Activated CD8-positive, alpha-beta memory T cell treated with anti-CD3 and anti-CD28 coated beads, Interleukin-2, amount 50 U/mL, for 4 hours (primary cell): ENCODE measurements at places on chromosomes 16 and 17.

- no peak for DNase-seq
These were observed 22.5 kb downstream of the NPRL3 start for GRCh38 chr16:116015-116414.

GRCh38 chr16:85101956-85102630 lies 10.2 kb downstream of the CIBAR2 start:
- DNase-seq: no peak

DNA sequence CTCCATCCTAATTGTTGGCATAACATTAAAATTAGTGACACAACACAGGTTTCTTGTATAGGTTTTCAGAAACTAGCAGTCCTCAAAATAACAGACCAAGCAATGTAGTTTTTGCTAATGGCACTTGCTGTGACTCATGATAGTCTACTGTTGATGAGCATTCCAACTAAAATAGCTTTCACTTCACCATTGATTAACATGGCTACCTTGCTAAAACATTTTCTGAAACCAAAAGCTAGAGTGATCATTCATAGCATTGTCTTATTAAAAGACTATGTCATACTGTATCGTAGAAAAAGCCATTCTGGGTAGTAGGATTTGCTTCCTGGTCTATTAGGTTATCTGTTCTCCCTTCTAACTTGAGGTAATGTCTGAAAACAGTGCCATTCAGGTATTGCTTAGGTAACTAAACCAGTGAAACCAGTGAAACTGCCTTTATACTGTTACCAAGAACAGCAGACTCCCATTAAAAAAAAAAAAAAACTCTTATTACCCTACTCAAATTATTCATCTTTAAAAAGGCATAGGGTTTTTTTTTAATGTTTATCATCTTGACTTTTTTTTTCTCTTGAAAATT lies 2.5 kb upstream of the CLTC start:
- DNase-seq: no peak

GRCh38 chr17:48883171-48883570 lies 9.4 kb upstream of the ATP5MC1 start:
- no peak for DNase-seq

DNA sequence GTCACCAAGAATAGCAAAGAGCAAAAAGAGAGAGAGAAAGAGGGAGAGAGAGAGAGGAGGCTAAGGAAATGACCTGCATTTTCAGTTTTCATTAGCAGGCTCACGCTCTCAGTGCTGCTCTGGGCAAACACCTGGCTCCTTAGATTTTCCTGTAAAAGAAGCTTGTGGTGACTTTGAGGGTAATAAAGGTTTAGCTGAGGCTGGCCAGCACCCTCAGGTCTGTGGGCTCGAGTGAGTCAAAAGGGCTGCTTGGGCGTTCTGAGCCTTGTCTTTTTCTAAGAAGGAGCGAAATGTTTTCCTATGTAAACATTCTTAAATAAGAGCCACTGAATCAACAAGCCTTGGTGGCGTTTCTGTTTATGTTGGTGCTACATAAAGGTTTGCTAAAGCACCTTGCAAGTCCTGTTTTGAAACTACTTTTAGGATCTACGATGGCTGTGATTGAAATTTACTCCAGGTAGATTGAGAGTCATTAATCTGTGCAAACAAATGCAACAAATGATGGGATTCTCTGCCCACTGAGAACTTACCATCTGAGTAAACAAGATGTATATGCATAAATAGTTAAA lies 38.8 kb downstream of the SHISA6 start:
- no peak for DNase-seq

DNA sequence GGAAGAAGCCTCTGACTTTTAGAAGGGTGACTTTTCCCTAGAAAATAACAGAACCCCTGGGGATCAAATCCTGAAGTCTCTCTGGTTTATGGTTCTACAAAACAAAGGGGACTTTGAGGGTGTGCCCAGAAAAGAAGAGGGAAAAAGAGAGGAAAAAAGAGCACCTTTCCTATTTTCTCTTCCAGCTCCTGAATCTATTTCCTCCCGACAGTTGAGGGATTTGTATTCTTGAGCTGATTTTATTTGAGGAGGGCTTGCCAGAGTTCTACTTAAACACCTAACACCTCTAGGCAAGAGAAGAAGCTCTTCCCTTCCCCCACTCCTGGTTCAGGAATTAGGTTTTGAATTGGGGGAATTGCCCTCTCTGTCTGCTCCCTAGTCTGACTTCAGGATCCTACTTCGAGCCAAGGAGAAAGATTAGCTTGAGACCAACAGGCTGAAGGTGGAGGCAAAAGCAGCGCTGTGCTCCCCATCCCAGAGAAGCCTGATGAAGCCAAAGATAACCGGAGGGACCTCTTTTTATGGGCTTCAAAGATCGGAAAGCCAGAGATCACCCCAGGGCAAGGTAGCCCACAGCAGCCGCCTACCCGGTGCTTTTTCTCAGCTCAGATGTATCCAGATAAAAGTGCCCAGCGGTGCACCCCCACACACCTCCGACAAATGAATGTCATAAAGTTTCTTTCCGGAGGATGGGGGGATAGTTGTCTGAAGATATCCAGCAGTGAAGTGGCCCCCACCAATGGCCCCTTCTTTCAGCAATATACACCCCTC lies 796 bp downstream of the HOXB3 start:
- no peak for DNase-seq

DNA sequence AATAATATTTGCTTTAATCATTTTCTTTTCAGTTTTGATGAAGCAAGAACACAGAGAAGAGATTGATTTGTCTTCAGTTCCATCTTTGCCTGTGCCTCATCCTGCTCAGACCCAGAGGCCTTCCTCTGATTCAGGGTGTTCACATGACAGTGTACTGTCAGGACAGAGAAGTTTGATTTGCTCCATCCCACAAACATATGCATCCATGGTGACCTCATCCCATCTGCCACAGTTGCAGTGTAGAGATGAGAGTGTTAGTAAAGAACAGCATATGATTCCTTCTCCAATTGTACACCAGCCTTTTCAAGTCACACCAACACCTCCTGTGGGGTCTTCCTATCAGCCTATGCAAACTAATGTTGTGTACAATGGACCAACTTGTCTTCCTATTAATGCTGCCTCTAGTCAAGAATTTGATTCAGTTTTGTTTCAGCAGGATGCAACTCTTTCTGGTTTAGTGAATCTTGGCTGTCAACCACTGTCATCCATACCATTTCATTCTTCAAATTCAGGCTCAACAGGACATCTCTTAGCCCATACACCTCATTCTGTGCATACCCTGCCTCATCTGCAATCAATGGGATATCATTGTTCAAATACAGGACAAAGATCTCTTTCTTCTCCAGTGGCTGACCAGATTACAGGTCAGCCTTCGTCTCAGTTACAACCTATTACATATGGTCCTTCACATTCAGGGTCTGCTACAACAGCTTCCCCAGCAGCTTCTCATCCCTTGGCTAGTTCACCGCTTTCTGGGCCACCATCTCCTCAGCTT lies 45.0 kb downstream of the ESRP2 start:
- DNase-seq: no peak

DNA sequence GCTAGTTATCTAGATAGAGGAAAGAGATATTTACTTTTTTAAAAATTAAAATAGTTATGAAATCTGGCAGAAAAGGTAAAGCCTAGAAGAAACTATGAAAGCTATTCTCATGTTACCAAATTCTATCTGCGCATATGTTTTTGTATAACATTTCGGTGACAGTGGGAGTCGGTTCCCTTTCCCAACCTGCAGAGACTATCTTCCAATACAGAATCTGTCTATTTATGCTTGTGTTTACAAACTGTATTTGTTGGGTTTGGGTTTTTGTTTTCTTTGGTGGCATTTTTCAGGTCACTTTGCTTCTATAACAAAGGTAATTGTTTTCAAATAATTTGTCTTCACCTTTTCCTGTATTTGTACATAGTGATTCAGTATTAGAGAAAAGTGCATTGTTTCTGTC lies 69.8 kb downstream of the YPEL2 start:
- no peak for DNase-seq

DNA sequence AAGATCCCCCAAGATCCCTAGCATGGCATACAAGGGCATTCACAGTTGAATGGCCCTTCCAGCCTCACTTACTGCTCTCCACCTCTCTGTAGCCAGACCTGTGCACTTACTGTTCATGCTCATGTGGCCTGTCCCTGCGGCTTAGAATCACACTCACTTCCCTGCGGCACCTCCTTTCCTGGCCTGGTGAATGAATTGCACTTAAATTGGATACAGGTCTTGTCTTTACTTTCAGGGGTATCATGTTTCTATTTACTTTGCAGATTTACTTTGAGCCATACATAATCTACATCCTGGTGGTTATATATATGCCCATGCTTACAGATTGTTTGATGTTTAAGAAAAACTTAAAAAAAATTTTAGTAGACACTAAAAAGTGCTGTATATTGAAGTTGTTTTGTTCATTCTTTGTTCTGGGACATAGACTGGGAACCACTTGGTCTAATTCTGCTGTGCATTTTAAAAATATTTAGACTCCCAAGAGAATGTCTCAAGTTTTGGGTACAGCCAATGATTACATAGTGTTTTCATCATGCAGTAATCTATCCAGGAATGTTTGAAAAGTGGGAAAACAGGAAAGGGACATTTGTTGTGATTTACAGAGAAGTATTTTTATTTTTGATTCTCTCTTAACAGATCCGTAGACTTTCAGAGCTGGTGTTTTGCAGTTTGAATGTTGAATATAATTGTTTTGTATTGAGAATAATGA lies 63.9 kb downstream of the NUP88 start:
- no peak for DNase-seq

GRCh38 chr17:8376271-8377067 lies at the start of gene KRABD2:
TSS of gene KRABD2 (minus strand) at chr17:8376704.
- peak; percentile 91 for DNase-seq

DNA sequence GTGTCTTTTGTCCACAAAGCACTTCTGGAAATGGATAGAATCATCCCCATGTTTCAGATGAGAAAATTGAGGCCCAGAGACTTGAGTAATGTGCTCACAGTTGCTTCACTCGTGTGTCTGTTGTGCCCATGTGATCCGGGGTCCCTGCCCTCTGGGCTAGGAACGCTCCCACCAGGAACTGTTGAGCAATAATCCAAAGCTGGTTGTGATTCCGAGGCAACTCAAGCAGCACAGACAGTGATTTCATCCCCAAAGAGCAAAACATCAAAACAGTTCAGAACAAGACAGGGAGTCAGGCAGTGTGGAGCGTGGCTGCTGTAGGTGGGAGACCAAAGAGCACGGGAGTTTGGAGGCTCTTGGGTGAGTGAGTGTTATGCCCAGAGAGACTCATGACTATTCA lies 205.0 kb upstream of the ASIC2 start:
- DNase-seq: no peak

- DNase-seq: no peak
These were observed 8.5 kb downstream of the HS3ST6 start for GRCh38 chr16:1909561-1910231.

DNA sequence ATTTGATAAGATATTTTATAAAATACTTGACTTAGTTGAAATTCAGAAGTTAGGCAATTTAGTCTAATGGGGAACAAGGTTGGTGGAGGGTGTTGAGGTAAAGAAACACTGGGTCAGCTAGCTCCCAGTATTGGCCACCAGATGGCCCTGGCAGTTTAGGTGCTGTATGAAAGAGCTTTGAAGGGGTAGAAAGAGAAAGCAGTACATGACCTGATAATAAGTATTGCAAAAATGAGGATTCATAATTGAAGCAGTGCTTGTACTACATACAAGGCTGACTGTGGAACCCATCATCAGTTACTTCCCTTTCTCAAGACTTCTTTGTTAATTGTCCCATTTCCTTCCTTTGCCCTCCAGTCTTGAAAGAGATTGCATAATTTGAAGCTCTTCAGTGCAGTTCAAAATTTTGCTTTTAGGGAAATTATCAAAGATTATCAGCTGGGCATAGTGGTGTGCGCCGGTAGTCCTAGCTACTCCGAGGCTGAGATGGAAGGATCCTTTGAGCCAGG lies 29.4 kb downstream of the TANC2 start:
- no peak for DNase-seq

DNA sequence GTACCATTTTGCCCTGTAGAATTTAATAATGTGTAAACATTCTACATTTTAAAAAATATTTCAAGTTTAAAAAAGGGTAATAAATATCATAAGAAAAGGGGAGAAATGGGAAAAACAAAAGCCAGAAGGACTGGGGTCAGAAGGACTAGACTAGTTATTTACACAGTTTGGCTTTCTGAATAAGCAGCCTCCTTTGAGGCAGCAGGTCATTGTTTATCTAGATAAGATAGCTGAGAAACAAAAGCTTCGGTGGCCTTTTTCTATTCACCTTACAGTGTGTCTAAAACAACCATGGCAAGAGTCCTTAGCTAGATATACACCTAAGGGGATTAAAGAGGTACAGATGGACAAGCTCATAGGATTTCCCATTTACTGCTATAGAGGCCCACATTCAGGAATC lies 396.5 kb upstream of the PMFBP1 start:
- DNase-seq: no peak

DNA sequence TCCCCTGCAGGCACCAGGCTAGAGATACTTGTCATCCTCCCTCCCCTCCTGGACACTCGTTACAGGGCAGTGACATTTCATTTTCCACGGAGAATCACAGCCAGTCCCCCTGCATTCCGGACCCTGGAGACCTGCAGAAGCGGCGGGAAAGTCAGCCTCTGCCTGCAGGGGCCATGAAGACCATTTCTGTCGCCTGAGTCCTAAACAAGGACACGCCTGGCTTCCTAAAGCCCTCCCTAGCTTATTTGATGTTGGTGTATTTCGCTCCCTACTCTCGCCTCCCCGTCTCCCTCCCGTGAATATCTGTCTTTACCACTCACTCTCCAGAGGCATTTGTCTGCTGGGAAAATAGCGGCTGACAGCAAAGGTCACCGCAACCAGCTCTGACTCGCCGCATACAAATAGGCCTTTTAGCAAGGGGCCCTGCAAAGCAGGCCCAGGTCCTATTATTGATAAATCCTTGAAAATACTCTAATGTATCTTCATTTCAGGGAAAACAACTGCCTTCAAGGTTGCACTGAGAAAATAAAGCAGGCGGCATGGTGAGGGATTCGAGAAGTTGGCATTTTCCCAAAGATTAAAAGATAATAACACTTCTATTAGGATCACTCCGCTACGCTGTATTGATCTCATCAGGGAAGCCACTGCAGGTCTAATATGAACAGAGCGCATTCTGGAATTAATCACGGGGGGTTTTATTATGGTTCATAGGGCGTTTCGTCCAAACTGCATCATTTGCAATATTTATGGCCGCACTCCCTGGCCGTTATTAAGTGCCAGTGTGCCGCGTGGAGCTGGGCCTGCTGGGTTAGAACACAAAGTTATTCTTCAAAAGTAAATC lies 447.1 kb upstream of the CDH5 start:
- no peak for DNase-seq

DNA sequence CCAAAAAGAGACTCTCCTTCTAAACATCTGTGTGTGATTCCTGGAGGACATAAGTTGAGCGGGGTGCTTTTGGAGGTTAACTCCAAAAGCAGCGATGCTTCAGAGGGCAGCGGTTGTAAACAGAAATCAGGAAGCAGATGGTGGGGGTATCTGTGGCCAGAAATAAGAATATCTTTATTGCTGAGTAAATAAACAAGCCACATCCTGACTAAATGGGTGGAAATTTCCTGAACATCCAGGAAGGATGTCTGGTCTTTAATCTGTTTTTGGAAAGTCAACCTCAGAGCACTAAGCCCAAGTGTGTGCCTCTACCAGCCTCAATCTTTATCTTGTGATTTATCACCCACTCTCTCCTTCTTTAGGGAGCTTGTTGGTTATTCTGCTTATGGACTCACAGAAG lies 123.3 kb downstream of the CDH13 start:
- no peak for DNase-seq
